Dermis blood vessel endothelial cell (primary cell): ENCODE measurements at places on chromosomes 4 and X. TPM values are rescaled to one million over a fixed set of nuclear protein-coding genes. Genes with fewer than 3 reads are reported as not detected.
A peak's percentile ranks its signal among the peaks of the same experiment; 100 is the strongest.

The ODAPH gene
- not detected in 2 replicates for total RNA-seq

The MAGEA2 gene
- total RNA-seq, result not detected in 2 replicates

The FMR1NB gene
- total RNA-seq, result not detected in 2 replicates

The SETD7 gene
- total RNA-seq, result 65.8 and 70.6 TPM in 2 replicates

The PAQR3 gene
- 12.4 and 19.8 TPM in 2 replicates for total RNA-seq

The FAM156A gene
- total RNA-seq, result 5.6 and 9.2 TPM in 2 replicates

The SPATA4 gene
- not detected in 2 replicates for total RNA-seq

The RNF175 gene
- 0.37 TPM in 1 of 2 replicates, not detected in the other for total RNA-seq

The ATP10D gene
- 26.9 and 30.5 TPM in 2 replicates for total RNA-seq

The MXRA5 gene
- total RNA-seq, result under 0.01 TPM in 2 replicates

The PDCL2 gene
- not detected in 2 replicates for total RNA-seq

The NAA11 gene
- not detected in 2 replicates for total RNA-seq

The RIBC1 gene
- total RNA-seq, result 0.60 and 1.0 TPM in 2 replicates

DNA sequence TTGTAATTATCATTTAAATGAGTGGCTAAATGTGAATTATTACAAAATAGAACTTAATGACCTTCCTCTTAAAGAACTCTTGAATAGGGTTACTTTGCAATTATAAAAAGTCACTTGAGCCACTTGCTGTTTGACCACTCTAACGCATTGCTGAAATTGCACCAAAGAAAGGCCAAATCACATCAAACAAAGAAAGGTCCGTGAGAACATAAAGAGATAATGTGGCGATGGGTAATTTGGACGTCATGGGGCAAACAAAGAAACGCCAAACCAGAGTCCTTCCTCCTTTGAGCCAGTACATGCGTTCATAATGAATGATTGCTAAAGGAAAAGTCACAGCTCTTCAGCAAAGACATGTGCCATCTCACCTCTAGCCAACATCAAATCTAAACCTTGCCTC, 229.8 kb upstream of the STS start:
- DNase-seq, result no peak

DNA sequence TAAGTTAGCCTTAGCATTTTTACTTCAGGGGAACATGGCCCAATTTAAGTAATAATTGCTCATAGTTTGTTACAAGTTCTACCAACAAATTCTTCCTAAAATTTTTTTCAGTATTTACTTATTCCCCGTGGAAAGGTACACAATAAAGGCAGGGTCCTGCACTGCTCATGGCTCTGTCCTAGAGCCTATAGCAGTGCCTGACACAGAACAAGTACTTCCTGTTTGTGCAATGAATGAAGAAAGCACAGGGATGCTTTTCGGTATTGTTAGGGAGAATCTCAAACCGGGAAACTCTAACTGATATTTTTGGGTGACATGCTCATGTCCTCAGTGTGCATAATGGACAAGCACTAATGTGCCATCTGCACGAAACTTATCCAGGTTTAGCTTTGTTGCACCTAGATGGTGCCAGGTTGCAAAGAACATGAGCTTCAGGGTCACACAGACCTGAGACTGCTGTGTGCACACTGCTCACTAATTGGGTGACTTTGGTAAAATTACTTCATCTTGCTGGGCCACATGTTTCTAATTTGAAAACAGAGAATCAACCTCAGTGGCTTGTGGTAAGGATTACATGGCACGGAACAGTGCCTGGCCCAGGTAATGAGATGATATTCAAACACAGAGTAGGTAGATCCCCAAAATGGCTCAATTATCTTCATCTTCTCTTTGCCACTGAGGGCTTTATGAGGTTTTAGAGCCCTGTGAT, 175.8 kb upstream of the NPY2R start:
- DNase-seq, result no peak

DNA sequence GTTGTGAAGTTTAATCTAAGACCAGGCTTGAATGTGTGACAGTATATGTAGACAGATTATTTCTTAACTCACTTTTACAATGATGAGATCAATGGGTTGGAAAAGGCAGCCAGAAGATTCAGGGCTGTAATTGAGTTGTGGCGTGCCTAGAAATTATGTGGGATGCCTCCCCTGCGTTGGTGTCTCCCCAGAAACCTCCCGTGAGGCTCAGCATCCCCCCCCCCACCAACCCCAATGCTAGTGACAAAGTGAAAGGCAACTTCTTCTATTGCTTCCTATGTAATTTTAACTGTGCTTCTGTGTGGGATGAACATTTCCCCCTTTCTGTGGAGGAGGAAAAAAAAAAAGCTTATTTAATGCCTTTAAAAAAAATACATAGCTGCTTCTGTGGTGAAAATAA, 297.9 kb downstream of the ARHGAP10 start:
- DNase-seq, result no peak

GRCh38 chrX:154366666-154367055, 7.8 kb downstream of the FLNA start:
- no peak for DNase-seq

GRCh38 chr4:121960818-121961217, 9.0 kb upstream of the TRPC3 start:
- no peak for DNase-seq

DNA sequence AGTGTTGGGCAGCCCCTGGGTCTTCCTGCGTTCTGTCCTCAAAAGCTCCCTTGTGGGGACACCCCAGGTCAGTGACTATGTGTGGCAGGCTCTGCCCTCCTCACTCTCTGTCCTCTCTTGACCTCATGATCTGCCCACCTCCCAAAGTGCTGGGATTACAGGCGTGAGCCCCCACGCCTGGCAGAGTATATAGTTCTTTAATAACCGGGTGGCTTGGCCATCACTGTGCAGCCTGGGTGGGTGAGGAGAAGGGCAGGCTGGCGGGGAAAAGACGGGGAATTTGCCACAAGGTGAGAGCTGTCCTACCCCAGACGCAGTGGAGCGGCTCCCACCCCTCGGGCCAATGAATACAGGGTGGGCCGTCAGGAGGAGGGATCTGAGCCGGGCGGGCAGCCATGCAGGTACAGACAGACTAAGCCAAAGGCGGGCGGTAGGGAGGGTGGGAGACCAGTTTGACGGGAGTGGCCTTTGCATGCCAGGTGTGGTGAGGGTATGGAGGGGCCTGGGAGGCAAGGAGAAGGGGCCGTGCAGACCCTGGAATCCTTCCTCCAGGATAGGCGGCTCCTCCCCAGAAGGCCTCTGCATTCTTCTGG, 2.5 kb downstream of the SH3BP2 start:
- DNase-seq, result no peak

GRCh38 chrX:80810365-80810978, 795 bp upstream of the BRWD3 start:
- peak; percentile 24 for DNase-seq

- DNase-seq, result no peak
Measured at GRCh38 chrX:149858592-149858991, 22.4 kb upstream of the MAGEA8 start.

GRCh38 chr4:65670331-65671031, at the start of gene EPHA5:
Gene EPHA5 (minus strand): TSS chr4:65670489. CDS start chr4:65669742, 747 bp downstream.
- DNase-seq, result peak; percentile 16

DNA sequence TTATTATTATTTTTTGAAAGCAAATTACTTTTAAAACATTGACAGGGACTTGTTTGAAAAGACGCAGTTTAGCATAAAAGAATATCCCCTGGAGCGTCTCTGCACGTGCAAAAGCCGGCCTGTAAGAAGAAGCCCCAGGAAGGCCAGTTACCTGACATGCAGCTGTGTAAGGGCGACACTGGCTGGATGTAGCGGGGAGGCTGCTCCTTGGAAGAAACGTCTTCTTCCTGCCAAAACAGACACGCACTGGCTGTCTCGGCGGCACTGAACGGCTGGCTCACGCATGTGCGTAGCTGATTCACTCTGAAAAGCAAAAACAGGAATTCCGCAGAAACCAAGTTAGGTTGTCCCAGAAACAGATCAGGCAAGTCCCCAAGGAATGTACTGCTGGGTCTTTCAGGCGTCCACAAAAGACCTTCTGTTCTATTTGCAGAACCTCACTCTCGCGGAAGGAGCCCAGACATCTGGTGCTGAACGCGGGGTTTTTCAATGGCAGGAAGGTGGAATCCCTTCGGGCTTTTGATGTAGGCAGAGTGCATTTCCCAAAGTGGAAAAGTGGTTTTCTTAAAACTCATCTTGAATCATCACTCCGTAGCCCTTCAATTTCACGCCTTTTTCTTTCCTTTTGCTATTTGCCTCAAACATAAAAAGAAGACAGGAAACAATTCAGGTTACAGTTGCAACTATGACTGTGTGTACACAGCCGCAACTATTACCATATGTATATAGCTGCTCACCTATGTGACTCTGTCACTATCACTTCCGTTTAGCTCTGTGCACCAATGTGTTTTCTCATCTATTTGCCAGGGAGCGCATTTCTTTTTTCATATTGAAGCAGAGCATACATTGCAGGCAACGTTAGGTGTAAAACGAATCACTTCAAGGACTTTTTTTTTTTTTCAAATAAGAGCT, 38.1 kb upstream of the ARSH start:
- peak; percentile 64 for DNase-seq

DNA sequence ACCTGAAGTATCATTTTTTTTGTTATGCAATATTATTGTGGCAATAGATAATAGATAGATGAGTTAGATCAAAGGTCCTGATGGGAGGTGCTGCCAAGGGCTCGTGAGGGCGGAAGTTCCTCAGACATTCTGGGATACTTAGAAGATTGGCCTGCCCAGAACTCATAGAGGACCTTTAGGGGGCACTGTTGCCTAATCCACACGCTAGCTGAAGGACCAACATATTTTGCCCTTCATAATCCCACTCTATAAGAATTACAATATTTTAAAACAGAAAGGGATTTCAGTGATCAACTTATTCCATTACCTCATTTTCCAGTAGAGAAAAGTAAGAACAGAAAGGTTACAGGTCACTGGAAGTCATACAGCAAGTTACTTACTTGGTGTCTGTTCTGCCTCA, 22.9 kb upstream of the COX7B2 start:
- peak; percentile 62 for DNase-seq

DNA sequence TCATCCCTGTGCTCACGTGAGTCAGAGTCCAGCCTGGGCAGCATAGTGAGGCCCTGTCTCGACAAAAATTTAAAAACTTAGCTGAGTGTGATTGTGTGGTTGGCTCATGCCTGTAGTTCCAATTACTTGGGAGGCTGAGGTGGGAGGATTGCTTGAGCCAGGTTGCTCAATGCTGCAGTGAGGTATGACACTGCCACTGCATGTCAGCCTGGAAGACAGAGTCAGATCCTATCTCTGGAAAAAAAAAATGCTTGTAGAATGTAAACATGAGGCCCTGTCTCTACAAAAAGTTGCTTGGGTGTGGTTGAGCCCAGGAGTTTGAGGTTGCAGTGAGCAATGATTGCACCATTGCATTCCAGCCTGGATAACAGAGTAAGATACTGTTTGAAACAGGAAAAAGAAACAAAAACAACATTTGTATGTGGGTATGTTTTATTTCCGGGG, 11.3 kb upstream of the YTHDC1 start:
- DNase-seq, result no peak

DNA sequence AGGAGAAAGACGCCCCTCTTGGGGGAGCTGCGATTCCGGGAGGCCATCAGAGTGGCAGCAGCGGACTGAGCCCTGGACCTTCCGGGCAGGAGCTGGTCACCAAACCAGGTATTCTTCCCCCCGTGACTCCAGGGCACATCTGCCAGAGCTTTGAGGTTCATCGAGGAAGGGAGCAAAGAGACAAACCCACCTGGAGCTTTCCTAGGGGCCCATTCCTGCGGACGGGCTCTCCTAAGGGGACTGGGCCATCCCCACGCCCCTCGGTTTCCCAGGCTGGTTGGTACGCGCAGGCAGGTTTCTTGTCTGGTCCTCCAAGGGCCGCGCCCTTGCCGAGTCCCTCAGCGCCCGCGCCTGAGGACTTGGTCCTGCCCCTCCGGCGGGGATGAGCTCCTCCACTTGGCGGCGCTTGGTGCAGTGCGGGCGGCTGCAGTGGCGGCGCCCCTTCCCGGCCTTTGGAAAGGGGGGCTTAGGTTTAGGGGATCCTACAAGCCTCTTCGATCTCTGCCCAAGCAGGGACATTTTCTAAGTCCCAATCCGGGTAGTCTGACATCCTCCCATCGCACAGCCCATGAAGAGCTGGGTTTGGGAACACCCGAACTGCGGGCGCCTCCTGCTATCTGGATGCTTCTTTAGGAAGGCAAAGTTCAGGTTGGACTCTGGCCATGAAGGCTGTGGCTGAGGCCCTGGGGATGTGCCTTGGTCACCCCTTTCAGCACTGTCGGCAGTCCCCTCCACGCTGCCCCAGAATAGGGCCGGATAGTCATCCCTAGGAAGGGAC, 538 bp downstream of the STBD1 start:
- DNase-seq, result peak; percentile 28

- DNase-seq, result no peak
Measured at GRCh38 chrX:925652-926061, 286.8 kb downstream of the CRLF2 start.

GRCh38 chrX:66014556-66014955, 25.3 kb downstream of the VSIG4 start:
- DNase-seq, result no peak

- DNase-seq, result no peak
Measured at GRCh38 chr4:38769857-38770256, 12.9 kb downstream of the TLR10 start.

- no peak for DNase-seq
Measured at GRCh38 chr4:175951794-175952193, 113.8 kb upstream of the WDR17 start.

- DNase-seq, result no peak
Measured at GRCh38 chrX:64739792-64740378, 236.4 kb downstream of the ZC4H2 start.

DNA sequence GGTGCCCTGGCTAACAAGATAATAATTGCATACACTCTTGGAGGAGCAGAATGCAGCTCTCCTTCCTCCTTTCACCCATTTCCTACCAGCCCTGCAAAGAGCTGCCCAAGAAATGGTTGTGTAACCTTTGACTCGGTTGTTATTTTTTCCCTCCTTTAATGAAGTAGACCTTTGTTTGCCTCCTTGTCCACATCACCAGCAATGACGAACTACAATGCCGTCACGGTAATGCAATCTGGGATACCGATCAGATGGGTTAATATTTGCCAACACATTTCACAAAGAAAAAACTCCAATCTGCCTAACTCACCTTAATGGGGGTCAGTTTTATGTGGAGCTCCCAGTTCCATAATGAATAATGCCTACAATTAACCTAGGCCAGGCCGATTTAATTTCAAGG, 32.0 kb downstream of the GPRIN3 start:
- DNase-seq, result no peak

- DNase-seq, result no peak
Measured at GRCh38 chrX:22730542-22730941, 269.2 kb upstream of the DDX53 start.

- no peak for DNase-seq
Measured at GRCh38 chrX:153525451-153525850, 8.0 kb downstream of the ATP2B3 start.

- DNase-seq, result no peak
Measured at GRCh38 chrX:31228415-31228832, 156.6 kb upstream of the FTHL17 start.

DNA sequence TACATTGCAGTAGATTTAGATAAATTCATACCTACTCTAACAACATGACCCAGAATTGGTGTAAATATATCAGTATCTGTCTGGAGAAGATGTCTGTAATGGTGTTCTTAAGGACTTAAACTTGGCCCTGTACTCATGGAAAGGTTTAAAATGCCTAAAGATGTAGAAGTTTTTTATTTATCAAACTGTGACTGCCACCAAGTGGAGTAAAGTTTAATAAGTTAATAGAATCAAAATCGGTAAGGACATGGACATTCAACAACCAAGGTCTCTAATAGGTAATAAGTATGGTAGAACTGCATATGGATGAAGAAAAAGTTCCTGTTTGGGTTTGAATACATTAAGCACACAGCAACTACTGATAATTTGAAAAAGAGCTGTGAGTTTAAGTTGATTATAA, 474.0 kb upstream of the NDST3 start:
- DNase-seq, result no peak
